Testis (tissue), 5 donors: ENCODE measurements at places on chromosomes 2 and 18.

DNA sequence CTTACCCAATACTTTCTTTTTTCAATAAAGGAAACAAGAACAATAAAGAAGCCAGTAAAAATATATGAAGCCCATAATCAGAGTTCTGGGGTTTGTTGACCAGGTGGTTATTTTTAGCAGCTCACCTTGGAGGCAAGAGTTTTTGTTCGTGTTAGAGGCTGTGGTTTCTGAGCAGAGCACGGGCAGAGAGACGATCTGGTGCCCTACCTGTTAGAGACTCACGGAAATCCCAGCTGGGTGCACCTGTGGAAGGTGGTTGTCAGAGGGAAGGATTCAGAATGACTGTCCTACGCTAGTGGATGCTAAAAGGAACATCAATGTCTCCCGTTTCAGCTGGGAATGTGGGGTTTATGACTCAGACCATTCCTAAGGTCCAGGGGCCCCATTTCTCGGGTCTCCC lies 87.6 kb downstream of the NRP2 start:
- DNase-seq, result no peak

DNA sequence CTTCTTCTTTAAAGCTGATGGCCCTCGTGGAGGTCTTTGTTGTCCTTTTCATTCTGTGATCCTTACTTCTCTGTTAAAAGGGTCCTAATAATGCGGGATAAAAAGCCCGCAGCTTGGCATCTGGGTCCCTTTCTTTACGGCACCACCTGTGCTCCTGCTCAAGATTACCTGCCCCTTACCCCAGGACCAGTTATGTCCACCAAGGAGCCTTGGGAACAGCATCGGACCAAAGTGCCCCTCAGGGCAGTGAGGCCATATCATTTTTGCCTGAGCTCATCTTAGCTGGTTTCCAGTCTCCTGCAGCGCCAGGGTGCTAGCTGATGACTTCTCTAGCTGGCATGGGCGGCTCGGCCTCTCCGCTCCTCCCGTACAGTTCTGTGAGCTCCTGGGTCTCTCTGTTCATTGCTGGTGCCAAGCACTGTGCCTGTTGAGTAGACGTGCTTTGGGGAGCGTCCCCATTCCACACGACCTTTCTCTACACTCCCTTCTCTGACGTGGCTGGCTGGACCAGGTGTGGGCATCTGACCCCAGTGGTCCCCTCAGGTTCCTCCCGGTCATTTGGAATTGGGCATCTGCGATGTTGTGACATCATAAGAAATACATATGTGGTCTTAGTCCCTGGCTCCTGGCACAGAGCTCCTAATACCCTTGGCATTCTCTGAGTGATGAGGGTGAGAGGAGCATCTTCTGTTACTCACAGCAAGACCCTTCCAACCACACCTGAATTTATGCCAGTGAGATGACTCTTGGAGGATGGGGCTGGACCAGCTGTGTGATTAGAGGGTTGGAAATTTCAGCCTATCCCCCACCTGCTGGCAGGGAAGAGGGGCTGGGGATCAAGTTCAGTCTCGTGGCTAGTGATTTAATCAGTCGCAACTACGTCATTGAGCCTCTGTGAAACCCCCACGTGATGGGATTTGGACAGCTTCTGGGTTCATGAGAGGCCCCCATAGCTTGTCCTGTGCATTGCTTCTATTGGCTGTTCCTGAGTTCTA lies 134.2 kb upstream of the HS6ST1 start:
- peak; percentile 10 for DNase-seq

DNA sequence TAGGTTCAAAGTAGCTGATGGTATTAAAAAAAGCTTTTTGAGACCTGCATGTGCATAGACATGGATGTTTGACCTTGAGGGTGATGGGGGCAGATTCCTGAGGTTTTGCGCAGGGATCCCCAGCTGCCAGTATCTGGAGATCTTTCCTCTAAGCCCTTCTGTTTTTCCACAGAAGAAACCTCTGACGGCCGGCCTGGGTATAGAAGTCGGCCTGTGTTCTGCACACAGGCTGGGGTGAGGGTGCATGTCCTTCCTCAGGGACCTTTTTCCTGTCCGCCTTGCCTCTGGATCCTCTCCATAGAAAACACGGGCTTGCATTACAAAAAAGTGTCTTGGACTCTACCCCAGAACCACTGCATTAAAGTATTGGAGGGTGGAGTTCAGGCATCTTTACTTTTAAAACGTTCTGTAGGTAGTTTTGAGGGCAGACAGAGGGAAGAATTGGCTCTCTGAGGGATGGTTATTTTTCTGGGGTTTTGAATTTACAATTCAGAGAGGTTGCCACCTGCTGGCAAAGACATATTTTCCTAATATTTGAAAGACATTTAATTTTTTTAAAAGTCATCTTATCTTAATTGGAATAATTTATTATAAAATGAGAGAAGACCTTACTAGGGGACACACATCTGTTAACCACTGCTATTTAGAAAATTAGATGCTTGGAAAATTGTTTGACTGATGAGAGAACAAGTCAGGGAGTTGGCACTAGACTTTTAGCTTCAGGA lies 350.6 kb downstream of the DCDC2C start:
- no peak for DNase-seq

GRCh38 chr2:24825883-24826772 lies 32.9 kb downstream of the CENPO start:
- DNase-seq, result peak; percentile 12

DNA sequence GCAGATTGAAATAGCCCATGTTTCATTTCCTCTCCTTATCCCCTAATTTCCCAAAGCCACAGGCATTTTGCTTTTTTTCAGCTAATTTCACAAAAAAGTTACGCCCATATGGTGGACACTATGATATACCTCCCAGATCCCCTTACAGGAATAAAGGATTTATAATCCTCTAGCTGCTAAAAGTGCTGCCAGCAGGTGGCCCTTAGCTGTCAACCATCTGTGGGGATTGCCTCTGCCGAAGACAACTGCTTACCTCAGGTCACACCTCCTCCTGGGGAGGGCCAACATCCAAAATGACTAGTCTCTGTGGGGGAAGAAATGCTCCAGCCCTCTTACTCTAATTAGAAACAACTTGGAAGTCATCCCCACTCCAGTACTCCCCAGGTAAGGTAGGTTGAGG lies 61.0 kb upstream of the EPB41L3 start:
- no peak for DNase-seq

DNA sequence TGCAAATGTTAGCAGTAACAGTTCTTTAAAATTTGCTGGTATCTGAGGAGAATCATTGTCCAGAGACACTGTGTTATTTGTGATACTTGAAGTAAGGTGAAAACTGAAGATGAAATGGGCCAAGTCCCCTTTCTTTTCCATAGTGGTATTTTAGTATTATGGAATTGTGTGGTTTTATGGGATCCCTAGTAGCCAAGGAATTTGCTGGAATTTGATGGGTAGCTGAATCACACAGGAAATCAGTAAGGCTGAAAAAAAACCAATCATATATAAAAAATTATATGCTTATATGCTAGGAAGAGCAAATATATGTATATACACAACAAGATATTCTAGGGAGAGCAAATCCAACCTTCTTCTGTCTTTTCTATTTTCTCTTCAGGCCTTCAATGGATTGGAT lies 54.2 kb upstream of the TACR1 start:
- no peak for DNase-seq

GRCh38 chr2:238730001-238730669 lies 117.8 kb upstream of the TWIST2 start:
- no peak for DNase-seq

DNA sequence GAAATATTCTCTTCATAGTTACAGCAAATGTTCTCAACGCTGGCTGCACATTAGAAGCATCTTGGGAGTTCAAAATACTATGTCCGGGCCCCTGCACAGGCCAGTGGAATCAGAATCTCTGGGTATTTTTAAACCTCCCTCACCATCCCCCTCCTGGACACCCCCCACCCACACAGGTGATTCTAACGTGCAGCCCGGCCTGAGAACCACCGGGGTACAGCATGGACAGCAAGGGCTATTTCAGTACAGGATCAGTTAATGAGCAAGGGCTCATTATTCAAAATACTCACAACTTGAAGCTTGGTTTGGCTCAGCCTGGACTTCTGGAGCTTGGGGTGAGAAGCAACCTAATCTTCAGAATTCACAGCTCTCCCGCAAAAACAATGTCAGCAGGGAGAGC lies 31.4 kb downstream of the INO80C start:
- no peak for DNase-seq

DNA sequence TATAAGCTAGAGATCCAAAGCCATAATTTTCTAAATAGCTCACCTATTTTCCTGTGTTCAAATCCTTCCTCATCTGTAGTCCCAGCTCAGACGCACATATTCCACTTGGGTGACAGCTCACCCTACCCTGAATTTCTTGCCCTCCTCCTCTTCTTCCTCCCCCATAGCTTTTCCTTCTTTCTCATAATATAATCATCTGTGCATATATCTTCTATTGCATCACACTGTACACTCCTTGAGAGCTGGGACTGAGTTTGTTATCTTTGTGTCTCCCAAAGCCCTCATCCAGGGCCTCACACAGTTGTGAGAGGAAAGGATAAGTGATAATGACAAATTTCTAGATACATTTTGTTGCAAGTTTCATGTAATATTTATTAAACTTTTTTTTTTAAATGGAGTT lies 55.9 kb upstream of the RTN4 start:
- no peak for DNase-seq

- DNase-seq, result no peak
Measured at GRCh38 chr18:53254265-53254664, 914.3 kb downstream of the DCC start.

GRCh38 chr2:203744091-203744490 lies 37.7 kb downstream of the CD28 start:
- DNase-seq, result no peak

DNA sequence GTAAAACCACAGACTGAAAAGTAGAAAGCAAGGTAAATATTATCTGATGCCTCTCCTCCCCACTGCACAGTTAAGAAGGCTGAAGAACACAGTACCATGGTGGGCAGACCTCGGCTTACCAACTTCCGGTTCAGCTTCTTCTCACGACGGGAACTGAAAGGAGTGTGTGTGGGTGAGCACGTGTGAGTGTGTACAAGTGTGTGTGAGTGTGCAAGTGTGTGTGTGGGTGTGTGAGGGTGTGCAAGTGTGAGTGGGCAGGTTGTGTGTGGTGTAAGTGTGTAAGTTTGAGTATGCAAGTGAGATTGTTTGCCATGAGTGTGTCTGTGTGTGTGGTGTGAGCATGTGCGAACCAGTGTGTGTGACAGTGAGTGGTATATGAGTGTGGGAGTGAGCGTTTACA lies 103.5 kb downstream of the ADD2 start:
- no peak for DNase-seq

DNA sequence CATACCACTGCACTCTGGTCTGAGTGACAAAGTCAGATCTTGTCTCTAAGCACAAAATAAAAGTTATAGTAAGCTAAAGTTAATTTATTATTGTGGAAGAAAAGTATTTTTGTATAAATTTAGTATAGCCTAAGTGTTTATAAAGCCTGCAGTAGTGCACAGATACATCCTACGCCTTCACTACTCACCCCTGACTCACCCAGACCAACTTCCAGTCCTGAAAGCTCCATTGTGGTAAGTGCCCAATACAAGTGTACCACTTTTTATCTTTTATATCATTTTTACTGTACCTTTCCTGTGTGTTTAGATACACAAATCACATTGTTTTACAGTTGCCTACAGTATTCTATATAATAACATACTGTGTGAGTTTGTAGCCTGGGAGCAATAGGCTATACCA lies 57.5 kb downstream of the UBE2E3 start:
- DNase-seq, result no peak

- DNase-seq, result no peak
Measured at GRCh38 chr2:38290332-38290731, 86.7 kb downstream of the ATL2 start.

DNA sequence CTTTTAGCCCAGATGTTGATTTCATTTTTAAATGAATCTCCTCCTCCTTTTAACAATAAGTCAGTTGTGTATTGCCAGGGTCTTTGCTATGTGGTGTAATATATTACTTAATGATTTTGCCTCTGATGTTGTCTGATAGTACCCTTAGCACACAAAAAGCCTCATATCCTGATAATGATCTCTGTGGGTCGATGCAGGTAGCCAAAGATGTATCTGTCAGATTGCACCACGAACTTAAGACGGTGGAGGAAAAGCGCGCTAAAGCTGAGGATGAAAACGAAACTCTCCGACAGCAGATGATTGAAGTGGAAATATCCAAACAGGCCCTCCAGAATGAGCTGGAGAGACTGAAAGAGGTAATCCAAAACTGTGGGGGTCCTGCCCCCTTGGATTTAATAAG lies 14.8 kb downstream of the MTCL1 start:
- DNase-seq, result no peak

GRCh38 chr18:64091526-64091925 lies 57.4 kb downstream of the LINC00305 start:
- DNase-seq, result no peak

- no peak for DNase-seq
Measured at GRCh38 chr2:58377181-58377580, 136.1 kb upstream of the FANCL start.

- DNase-seq, result no peak
Measured at GRCh38 chr2:176018708-176019107, 16.6 kb upstream of the LNPK start.

GRCh38 chr2:126825316-126825715 lies 73.4 kb upstream of the TEX51 start:
- DNase-seq, result no peak

- peak; percentile 11 for DNase-seq
Measured at GRCh38 chr2:239824046-239824694, 201.0 kb downstream of the NDUFA10 start.

DNA sequence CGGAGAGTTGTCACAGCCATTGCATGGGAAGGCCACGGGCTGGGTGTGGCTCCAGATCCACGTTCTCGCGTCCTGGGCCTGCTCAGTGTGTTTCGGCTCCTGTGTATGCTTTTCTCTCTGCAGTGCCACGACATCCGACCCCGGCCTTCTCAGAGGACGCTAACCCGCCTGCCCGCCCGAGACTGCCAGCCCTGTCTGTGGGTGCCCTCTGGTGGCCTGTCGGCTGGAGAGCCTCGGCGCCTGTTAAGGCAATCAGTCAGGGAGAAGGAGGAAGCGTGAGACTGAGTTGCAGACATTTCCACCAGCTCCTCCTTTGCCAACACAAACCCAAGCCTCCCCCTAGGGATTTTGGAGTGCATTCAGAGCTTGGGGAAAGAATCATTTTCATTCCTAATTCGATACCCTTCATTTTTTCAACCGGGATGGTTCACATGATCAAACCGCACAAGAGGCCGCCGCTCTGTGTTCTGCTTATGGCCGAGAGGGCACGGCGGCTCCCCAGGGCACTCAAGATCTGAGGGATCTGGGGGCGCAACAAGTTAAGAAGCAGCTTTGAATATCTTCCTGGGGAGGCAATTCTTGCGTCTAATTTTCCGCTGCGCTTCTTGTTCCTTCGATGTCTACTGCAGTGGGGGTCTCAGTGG lies 37.5 kb upstream of the ZBTB7C start:
- peak; percentile 93 for DNase-seq

- no peak for DNase-seq
Measured at GRCh38 chr2:211270257-211270656, 713.9 kb downstream of the CPS1 start.

GRCh38 chr2:59938181-59938580 lies 615.3 kb downstream of the BCL11A start:
- DNase-seq, result no peak

- DNase-seq, result no peak
Measured at GRCh38 chr2:195967336-195967735, 101.3 kb downstream of the DNAH7 start.

GRCh38 chr18:32446780-32447179 lies 23.9 kb downstream of the GAREM1 start:
- DNase-seq, result no peak

GRCh38 chr2:18791172-18791797 lies 201.9 kb upstream of the NT5C1B start:
- DNase-seq, result no peak
